ENCODE measurements at places on chromosomes 7 and 10.

DNA sequence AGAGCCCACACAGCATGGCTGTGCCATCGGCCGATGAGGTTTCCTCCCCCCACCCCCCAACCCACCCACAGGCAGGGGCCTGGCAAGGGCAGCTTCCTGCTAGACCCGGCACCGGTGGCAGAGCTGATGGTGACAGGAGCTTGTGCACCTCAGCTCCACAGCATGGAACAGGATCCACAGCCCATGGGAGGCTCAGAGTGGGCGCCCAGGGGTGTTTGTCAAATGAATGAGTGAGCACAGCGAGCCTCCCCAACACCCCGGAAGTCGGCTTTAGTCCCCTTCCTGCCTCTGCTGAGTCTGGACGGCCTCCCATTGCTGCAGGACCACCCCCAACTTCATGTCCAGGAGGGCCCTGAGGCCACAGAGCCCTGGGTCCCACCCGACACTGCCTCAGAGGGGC is 68.9 kb downstream of the PDGFA start:
- DNase-seq: no peak

DNA sequence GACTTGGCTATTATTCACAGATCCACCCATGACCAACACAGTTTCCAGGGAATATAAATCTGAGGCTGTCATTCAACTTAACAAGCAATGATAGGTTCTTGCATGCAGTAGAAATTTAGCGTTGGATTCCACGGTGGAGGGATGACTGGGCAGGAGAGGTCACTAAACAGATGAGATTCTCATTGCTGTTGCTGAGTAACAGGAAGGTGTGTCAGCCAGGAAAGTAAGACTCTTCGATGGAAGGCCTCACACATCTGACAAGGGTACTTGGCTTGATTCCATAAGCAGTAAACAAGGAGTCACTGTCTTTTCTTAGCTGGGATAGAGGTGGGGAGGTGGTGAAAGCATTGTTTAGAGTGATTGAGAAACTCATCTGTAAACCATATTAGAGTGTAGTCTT is 1152.0 kb downstream of the SORCS3 start:
- no peak for DNase-seq

DNA sequence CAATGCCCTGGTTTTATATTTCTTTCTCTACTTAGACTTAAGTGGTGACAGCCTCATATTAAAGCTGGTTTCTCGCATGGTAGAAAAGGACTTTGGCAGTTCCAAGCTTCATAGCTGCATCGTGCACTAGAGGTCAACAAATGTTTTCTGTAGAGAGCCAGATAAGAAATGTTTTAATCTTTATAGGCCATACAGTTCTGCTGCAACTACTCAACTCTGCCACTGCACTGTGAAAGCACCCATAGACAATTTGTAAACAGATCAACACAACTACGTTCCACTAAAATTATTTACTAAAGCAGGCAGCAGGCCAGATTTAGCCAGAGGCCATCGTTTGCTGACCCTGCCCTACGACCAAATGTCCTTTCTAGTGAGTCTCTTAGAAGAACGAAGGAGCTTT is 36.7 kb downstream of the CSGALNACT2 start:
- no peak for DNase-seq

DNA sequence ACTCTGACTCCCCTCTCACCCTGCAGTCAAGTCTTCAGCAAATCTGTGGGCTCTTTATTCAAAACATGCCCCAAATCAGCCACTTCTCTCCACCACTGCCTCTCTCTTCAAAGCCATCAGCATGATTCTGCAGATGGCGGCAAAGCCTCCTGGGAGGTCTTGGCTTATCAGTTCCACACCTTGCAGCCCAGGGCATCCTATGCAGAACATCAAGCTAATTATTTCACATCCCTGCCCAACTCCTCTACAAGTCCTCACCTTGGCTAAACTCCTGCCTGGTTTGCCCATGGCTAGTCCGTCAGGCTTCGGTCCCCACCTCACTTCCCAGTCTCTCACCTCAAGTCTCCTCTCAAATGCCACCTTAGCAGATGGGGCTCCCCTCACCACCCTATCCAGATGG is 70.2 kb downstream of the PIP4K2A start:
- DNase-seq: no peak

DNA sequence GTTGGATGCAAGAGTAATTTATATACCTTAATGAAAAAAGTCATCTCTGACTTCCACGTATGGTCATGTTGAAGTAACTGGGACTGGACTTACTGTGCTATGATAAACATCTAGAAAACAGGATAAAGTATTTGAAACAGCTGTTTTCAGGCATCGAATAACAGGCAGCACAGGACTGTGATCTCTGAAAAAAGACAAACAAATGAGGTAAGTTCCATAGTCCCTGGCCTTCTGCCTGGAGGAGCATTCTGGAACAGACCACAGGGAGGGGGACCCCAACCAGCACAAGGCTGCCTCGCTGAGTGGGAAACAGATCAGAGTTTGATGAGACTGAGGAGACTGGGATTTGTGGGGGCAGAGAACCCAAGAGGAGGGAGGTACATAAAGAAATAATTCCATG is 89.1 kb upstream of the HABP2 start:
- DNase-seq: no peak

DNA sequence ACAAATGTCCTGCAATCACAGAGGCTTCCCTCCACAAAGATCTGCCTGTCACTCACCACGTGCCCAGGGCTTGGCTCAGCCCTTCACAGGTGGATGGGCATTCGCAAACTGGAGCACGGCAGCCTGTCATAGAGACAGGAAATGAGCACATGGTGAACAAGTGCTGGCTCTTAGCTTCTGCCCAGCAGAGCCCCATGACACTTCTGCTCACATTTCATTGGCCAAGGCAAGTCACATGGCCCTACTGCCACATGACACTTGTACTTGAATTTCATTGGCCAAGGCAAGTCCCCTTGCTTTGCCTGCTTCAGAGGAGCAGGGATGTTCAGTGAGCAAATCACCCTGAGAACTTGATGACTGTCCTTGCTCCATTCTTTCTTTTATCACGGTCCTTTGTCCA is 110.8 kb upstream of the PPP2R2D start:
- no peak for DNase-seq

GRCh38 chr10:22666287-22667092 is 47.9 kb downstream of the PIP4K2A start:
- DNase-seq: no peak

DNA sequence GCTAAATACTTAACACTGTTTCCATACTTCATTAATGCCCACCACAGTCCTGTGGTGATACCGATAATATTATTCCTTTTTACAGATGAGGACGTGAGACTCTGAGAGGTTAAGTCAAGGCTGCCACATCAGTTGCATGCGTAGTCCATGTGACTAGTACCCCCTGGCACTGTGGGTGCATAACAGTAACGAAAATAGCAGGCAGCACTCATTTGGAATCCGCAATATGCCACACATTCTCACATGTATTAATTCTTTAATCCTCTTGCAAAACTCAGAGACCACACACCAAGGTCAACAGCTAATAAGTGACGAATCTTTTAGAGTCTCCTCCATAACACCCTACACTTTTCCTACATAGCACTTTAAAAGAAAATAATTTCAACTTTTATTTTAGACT is 99.5 kb upstream of the HABP2 start:
- no peak for DNase-seq

- DNase-seq: no peak
These were observed 52.0 kb downstream of the SPAM1 start for GRCh38 chr7:123977081-123977480.

DNA sequence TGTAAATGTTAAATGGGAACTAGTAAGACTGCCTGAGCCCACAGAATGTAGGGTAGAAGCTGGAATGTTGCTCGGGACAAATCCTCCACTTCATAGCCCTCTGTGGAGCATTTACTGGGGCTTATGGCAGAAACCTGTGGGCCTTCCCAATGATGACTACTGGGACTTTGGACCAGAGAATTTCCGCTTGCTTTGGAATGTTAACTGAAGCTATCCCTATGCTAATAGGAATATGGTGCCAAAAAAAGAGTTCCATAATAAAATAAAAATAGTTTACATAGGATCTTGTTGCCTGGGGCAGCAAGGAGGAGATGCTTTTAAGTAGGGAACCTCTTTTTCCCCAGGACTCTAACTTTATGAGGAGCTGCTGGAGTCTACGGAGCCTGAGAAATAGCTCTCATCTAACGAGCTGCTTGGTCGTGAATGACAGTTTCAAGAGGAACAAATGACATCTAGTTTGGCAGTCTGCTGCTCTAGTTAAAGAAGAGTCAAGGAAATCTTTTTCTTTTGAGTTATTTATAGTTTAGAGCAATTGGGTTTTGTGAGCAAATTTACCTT is 5.7 kb upstream of the DYNC2I1 start:
- DNase-seq: no peak

DNA sequence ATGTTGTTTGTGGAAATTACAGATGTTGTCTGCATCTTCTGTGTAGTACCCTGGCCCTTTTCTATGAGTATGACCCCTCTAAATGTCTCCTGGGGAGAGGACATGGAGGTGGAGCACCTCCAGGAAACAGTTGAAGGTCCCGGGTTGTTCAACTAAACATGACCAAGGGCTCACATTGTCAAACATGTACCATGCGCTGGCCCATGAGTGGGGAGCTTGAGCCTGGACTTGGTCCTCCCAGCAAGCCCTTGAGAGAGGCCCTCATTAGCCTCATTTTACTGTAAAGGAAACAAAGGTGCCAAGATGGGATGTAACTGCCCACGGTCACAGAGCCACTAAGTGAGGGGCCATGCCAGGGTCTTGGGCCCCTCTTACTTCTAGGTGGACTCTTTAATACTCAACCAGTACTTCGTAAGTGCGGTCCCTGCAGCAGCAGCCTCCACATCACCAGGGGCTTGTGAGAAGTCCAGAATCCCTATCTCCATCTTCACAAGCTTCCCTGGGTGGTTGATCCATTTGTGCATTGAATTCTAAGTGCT is 31.2 kb downstream of the C10orf71 start:
- no peak for DNase-seq

Measured in NT2/D1 (cell line).